Forelimb muscle (tissue), 1 donor: ENCODE measurements at places on chromosomes 6 and 20.

DNA sequence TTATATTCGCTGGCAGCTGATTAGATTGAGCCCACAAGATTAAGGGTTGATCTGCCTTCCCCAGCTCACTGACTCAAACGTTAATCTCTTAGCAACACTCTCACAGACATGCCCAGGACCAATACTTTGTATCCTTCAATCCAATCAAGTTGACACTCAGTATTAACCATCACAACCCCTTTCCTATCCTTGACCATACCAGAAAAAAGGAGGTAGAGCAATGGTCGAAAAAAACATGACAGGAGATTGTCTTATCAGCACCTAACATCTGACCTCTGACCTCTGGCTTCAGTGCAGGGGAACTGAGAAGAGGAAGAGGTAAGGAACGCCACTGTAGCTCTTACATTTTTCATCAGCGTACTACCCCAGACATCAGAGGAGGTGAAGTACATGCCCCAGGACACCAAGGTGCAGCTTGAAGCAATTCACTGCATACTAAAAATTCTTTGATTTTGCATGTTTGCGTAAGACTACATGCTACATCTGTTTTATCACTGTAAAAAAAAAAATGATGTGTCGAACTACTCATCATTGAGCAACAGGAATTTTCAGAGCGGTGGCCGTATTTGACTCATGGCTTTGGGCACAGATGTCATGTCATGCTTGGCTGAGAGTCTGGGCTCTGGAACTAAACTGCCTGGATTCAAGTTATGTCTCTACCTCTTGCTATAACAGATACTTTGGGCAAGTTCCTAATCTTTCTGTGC is 188.0 kb upstream of the TAB2 start:
- no peak for DNase-seq

- DNase-seq: no peak
Measured at GRCh38 chr20:38260378-38261053, at the start of gene KIAA1755. Gene KIAA1755 (minus strand): TSS chr20:38260735. CDS start chr20:38260500, 235 bp downstream.

DNA sequence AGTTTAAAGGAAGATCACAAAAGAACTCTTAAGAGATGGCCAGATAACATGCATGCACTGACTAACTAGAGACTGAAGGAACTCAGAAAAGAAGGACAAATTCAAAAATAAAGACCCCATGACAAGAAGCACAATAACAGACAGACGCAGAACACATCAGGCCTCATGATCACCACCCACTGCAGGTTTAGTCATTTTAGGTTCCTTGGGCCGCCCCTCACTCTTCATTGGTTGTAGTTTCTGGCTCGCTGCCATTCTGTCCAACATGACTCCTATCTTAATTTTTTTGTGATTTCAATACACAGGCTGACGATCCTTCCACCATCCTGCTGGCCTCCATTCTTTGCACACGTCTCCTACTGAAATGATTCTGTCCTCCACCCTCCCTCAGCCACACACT is 21.6 kb downstream of the STX7 start:
- no peak for DNase-seq

- no peak for DNase-seq
Measured at GRCh38 chr6:104325341-104326172, 534.2 kb downstream of the HACE1 start.

DNA sequence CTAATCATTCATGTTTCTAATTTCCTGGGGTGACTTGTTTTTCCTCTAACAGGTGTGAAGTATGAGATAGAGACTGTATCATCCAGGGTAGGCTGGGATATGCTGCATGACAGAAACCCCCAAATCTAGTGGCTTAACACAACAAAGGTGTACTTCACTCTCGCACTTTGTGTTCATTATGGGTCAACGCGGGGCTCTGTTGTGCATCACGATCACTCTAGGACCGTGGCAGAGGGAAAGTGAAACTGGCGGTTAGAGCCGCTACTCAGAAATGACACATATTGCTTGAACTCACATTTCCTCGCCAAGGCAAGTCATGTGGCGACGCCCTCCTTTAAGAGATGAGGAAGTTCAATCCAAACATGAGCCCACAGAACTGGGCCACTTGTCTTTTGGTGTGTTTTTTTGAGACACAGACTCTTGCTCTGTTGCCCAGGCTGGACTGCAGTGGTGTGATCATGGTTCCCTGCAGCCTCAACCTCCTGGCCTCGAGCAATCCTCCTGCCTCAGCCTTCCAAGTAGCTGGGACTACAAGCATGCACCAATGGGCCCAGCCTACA is 41.3 kb downstream of the PCNA start:
- DNase-seq: no peak

DNA sequence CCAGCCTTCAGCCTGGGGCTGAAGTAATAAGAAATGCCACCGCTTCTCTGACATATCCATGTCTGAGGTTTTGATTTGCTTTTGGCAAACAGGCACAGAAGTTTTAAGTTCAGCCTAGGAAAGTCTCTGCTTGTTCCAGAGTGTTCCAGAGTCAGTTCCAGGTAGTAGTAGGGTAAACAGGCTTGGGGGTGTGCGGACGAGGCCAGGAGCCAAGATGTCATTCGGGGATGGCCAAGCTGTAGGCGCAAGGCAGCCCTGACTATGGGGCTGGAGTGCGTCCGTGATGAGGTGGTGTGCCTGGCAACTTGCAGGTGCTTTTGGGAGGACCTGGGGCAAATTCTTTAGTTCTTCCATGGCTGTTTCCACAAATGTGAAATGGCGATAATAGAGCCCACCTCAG is 60.3 kb downstream of the IRF4 start:
- DNase-seq: no peak

DNA sequence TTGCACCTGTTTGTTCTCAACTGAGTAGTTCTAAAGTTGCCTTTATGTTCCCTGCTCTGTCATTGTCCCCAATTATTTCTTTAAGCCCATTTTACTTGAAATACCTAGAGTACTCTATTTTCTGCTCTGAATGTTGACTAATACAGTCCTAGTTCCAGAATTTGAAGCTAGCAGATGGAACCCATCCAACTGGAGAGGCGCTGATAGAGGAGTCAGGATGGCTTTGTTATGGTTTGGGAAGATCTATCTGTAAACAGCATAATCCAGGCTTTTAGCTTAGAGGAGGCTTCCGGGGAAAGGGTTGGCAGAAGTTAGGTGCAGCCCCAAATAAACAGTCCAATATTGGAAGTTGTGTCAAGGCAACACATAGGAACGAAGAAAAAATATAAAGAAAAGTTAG is 927.7 kb downstream of the TFAP2A start:
- no peak for DNase-seq

GRCh38 chr6:25219917-25220278 is 59.3 kb upstream of the CARMIL1 start:
- no peak for DNase-seq

GRCh38 chr20:42740226-42740870 is 449.4 kb downstream of the PTPRT start:
- no peak for DNase-seq

- DNase-seq: no peak
Measured at GRCh38 chr6:107547451-107547840, 57.5 kb downstream of the SOBP start.

GRCh38 chr6:153125032-153125431 is 6.0 kb downstream of the RGS17 start:
- DNase-seq: no peak

DNA sequence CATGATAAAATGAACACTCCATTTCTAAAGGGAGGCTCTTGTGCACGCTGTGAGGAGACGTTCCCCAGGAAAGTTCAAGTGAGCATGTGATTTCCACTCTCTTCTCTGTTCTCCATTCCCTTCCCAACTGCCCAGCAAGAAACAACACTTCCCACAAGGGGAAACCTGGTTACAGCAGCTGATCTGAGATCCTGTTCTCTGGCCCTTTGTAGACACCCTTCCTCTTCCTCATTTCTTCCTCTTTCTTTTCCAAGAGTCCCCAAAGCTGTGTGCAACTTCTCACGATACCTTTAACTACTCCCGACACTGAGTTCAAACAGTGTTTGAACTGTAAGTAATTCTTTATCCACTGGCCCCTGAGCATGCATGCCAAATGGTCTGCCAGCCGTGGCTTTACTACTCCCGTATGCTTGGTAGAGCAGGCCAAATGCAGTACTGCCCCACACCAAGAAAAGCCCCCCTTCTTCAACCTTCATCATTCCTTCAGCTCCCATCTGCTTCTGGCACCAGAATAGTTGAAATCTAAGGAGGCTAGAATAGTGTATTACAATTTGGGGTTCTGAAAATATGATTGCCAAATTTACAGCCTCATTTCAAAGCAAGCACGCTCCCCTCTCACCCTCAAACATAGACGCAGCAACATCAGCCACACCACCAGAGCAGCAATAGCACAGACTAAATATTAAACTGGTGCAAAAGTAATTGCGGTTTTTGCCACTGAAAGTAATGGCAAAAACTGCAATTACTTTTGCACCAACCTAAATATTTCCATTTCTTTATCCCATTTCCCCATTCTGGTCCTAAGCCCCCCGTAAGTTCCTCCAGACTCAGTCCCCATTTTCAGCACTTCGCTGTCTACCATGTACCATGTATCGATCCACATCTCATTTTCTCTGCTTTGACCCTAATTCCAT is 4.3 kb downstream of the HLA-DMB start:
- DNase-seq: no peak

DNA sequence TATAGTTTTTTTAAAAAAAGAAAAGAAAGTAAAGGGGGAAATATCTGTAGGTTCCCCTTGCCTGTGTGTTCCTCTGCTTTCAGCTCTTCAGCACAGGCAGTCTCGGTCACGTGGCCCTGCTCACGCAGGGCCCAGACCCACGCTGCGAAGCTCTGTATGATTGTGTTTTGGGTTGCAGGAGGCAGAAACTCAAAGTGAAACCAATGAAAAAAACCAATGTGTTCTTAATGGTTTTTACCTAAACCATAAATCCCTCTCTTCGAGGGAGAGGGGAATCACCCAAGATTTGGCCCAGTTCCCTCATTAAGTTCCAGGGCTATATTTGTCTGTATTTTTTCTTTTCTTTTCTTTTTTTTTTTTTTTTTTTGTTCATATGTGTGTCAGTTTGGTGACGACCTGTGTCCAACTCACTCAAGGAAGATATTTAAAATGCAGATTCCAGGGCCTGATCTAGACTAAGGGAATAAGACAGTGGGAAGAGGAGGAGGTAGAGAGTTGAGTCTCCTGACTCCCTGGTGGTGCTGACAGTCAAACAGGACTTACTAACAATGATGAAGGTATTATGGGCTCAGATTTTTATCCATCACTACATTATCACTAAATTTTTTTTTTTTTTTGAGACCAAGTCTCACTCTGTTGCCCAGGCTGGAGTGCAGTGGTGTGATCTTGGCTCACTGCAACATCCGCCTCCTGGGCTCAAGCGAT is 33.8 kb upstream of the RREB1 start:
- DNase-seq: no peak

DNA sequence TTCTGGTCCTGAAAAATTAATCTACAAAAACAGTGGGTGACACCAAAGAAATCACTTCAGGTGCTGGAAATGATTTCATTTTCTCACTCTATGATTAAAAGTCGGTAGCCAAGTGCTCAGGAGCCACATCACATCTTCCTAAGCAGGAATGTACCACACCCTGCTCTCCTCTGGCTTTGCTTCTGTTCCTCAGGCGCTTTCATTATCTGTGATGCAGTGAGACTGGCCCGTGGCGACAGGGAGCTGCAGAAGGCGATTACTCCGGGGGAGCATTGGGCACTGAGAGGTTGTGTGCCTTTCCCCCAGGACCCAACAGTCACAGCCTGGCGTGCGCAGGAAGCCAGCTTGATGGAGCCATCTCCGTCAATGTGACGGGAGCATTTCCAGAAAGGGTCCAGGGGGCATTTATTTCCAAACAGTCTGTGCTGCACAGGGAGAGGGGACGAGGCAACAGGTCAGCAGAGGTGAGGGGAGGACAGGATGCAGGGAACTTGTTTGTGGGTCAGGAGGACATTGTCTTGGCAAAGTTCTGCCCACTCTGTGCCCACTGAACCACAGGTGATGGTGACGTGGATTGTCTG is 5.6 kb upstream of the ZNF831 start:
- DNase-seq: no peak

DNA sequence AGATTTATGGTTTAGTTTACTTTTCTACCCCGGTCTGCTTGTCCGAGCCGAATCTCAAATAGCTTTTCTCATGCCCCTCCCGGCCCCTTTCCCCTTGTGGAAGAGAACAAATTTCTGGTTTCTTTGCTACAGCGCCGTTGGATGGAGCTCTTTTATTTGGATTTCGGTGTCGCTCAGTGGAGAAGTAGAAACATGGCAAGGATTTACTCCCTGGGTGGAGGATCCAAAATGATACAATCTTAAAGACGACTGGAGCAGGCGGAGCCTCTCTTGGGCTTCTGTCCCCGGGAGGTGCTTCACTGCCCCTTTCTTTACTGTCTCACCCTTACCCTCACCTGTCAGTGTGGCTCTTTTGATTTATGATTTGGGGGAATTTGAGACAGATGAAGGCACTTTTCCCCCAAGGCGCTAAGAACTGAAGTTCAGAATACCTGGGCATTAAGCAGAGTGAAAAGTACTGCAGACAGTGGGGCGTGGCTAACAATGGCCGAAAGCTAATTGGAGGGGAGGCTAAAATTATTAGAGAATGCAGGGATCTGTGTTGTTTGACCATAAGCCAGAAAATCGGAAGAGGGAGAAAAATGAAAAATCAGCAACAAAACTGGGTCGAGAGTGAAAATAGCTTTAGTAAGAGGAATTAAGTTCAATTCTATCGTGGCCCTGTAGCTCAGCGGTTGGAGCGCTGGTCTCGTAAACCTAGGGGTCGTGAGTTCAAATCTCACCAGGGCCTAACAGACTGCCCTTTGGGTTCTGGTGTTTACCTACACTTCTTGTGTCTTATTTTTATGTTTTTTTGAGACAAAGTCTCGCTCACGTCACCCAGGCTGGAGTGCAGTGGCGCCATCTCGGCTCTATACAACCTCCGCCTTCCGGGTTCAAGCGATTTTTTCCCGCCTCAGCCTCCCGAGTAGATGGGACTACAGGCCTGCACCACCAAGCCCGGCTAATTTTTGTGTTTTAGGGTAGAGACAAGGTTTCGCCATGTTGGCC is 145.1 kb upstream of the ZNF184 start:
- no peak for DNase-seq

- no peak for DNase-seq
Measured at GRCh38 chr6:111861431-111861885, 11.8 kb downstream of the FYN start.

- DNase-seq: no peak
Measured at GRCh38 chr6:14165091-14165490, 47.5 kb downstream of the CD83 start.
